ENCODE measurements at places on chromosomes 12 and 14.

DNA sequence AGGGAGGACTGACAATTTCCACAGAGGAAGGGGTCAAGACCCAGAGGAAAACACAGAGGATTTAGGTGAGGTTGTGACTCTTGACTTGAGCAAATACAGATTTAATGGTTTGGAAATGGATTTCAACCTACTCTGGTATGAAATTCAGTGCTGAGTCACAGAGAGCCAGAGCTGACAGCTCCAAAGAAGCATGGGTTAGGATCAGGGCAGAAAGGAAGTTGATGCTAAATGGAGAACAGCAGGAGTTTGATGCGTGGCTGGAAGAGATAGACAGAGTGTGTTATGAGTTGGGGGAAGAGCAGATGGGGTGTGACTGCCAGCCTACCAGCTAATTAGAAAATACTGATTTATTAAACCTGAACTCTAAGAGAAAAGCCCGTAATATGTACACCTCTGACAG, 272.6 kb downstream of the FOXG1 start:
- DNase-seq: no peak

DNA sequence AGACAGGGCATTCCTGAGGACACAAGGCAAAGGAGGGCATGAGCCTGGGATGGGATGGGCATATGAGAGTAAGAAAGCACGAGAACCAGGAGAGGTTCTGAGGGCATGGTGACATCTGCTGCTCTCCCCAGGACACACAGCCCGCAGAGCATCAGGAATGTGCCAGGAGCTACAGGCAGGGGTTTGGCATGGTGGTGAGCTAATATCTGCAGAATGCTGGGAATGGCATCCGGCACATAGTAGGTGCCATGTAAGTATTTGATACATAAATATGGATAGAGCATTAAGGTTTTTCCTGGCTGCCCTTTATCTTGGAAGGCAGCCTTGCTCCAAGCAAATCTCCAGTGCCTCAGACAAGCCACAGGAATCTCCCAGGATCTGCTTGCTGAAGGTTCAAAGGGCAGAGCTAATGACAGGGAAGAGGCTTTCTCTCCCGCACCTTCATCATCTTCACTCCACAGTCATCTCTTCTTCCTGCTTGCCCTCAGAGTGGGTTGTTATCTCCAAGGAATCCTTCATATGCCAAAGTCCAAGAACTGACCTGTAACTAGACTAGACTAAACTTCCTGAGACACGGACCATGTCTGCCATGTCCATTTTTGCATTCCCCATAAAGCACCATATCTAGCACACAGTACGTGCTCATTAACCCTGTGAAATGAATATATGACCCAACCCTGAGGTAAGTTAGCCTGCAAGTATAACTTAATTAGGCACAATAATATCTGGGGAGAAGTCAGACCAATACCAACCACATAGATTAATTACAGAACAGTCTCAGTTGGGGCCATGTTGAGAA, 62.0 kb upstream of the SCN8A start:
- no peak for DNase-seq

DNA sequence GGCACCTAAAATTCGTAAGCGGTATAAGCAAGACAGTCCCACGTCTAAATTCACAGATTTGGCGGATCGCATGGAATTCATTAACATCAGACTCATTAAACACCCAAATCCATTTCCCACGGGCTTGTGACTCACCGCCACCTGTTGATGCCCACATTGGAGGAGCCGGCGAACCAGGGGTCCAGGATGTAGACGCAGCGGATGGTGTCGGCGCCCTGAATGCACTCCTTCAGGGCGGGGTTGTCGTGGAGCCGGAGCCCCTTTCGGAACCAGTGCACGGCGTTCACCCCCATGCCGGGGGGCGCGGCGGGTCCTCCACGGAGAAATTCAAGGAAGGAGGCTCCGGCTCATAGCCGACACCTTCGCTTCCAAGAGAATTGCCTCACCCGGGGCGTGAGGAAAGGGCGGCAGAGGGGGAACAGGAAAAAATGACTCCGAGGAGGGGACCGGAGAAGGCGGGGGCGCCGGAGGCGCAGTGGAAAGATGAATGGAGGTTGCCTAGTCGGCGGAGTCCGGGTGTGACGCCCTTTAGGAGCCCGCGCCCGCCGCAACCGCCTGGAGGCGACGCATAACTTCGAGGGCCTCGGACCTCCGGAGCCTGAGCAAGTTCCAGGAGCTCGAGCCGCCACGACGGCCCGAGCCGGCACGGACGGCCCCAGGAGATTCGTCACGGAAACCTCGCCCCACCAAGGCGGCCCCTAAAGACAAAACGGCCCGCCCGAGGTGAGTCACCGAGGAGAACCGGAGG, 506 bp downstream of the CRY1 start:
- DNase-seq: no peak

GRCh38 chr14:78355109-78355508, 184.9 kb downstream of the NRXN3 start:
- no peak for DNase-seq

- no peak for DNase-seq
These were observed 217.8 kb upstream of the NPAS3 start for GRCh38 chr14:32720927-32721326.

GRCh38 chr12:70895956-70896355, 24.6 kb downstream of the PTPRR start:
- DNase-seq: no peak

- peak; percentile 73 for DNase-seq
These were observed 16.5 kb upstream of the GABARAPL1 start for GRCh38 chr12:10196210-10196609.

DNA sequence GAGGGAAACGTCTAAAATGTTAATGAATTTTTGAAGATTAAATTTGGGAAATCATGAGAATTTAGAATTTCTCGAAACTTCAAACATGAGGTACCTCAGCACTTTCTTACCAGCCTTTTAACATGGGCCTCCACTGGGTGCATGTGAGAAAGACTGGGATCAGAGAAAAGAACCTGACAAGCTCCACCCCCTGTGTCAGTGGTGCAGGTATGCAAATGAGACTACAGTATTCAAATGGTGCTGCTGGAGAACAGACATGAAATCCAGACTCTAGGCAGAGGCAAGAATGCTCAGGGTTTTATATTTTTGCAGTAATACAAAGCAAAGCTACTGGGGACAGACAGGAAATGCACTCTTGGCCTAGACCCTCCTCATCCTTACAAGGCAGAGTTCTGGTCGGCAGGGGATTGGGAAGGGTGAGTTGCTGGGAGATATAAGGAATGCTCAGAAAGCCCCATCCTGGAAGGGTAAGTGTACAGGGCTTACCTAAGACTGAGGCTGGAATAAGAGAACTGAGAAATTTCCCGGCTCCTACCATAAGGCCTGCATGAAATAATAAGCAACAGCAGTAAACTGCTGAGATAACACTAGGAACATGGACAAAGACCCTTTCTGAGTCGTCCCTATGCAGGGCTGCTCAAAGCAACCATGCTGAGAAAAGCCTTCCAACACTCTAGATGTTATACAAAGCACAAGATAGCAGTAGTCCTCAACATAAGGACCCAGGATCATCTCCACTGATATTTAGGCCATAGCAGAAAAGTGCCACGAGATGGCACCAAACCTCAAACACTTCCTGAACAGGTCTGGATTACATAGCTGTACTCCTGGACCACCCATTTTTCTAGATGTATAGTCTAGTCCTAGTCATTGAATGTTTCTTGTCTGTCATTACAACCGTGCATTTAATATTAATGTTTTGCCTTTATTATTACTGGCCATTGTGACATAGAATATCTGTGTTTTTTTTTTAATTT, 260.8 kb downstream of the RASSF9 start:
- peak; percentile 51 for DNase-seq

- DNase-seq: no peak
These were observed 28.2 kb downstream of the TTC8 start for GRCh38 chr14:88852632-88853031.

- DNase-seq: no peak
These were observed 479.0 kb upstream of the SYT1 start for GRCh38 chr12:78385541-78385940.

Measured in MV-4-11 (cell line).